ENCODE measurements at places on chromosomes 11 and 22.

DNA sequence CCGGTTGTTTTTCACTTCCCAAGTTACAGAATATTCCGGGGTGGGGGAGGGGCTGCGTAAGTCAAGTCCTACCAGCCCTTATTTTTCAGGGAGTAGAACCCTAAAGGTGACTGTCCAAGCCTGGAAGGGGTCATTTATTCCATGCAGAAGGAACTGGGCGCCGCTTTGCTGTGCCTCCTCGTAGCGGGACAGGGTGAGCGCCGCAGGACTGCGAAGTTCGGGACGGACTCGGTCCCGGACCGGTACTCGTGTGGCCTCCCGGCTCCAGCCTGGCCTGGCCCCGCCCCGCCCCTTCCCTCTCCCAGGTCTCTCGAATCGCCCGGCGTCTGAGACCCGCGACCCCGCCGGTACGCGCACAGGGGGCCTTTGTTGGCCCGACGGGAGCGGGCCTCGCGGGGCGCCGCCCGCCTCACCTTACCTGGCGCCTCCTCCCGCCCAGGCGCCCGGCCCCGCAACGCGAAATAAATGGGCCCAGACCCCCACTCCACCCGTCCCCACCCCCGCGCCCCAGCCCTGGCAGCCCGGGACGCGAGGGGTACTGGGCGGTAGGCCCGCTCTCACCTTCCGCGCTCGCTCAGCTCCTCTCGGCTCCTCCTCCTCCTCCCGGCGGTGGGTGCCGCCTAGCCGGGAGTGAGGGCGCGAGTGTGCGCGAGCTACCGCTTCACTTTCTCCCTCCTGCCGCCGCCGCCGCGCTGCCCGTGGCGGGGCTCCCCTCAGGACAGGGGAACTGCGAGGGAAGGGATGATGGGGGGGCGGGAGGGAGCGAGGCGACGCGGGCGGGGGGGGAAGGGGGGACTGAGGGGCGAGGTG lies 698 bp downstream of the PAK1 start:
- peak; percentile 15 for DNase-seq

- peak; percentile 72 for DNase-seq
These were observed 437.4 kb downstream of the MIAT start for GRCh38 chr22:27094633-27095308.

GRCh38 chr22:30178181-30179126 lies 68.1 kb downstream of the LIF start:
- DNase-seq = peak; percentile 51

GRCh38 chr11:88312628-88313027 lies 24.9 kb downstream of the CTSC start:
- DNase-seq = peak; percentile 38

DNA sequence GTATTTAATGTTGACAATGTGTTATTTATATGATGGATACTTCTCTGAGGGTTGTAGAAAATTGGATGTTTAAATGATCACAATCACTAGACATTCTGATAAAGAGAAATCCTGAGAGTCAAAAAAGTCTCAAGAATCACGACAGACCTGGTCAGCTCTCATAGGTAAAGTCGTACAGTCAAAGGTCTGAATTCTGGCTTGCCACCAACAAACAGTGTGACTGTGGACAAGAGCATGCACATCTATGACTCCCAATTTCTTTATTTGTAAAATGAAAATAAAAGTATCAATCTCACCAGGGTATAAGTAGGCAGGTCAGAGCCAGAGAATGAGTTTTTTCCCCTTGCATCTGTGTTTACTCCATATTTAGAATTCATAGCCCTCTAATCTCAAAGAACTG lies 556.7 kb downstream of the FAM181B start:
- DNase-seq = no peak

DNA sequence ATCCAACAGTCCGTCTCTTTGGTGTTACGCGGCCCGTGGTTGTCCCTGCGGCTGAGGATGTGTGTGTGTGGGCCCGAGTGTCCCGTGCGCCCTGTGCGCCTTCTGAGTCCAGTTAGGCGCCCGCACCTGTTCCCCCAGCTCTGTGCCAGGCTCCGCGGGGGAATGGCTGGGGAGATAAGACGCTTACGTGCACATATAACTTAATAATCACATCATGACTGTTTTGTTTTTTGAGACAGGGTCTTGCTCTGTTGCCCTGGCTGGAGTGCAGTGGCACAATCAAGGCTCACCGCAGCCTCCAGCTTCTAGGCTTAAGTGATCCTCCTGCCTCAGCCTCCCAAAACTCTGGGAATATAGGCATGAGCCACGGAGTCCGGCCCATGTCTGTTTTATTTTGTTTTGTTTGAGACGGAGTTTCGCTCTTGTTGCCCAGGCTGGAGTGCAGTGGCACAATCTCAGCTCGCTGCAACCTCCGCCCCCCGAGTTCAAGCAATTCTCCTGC lies 817 bp downstream of the ARL2 start:
- no peak for DNase-seq

DNA sequence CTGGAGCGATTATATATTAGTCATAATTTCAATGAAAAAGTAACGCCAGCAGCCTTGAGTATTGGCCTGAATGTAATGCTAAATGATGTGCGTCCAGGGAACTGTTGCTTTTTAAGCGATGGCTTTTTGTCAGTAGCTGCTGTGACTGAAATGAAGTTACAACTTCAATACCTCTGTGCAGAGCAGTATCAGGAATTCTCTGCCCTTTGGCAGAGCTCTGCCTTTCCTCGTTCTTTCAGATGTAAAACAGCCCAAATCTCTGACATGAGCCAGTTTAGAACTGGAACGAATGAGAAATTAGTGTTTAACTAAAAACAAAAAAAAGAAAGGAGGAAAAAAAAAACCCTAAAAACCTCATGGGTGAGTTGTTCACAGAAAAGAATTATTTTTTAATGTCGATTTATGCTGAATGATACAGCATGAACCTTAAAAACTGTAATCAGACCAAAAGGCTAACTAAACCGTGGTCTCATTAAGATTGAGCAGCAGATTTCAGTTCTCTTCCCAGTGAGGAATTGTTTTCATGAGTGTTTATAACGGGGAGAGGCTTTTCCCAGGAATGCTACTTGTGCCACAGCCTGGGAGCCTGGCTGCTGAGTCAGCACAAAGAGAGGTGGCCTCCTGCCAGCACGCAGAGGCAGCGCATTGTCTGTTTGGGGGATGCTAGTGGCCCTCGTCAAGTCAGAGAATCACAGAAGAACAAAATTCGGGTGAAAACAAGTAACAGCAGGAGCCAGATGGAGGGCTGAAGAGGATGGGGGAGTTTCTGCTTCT lies 146.2 kb upstream of the RASSF10 start:
- DNase-seq = peak; percentile 83

DNA sequence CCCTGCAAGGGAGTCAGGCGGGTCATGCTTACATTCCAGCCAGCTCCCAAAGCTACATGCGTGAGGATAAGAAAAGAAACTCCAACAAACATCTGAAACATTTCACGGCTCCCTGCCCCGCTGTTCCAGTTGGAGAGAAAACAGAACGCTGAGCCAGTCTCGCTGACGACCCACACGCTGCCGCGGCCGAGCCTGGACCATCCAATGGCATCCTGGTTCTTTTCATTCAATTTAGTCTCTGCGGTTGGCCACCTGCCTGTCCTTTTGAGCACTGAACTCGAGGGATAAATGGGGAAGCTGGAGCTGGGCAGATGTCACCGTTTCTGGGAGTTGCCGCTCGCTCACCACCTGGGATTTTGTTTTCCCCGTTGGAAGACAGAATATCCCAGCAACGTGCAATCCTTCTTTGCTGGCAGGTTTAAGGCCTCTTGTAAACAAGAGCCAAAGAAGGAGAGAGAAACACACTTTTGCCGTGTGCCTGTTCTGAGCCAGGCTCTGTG lies 45.3 kb upstream of the SHISAL1 start:
- DNase-seq = peak; percentile 30

GRCh38 chr11:82890936-82891335 lies 9.3 kb downstream of the PRCP start:
- no peak for DNase-seq

DNA sequence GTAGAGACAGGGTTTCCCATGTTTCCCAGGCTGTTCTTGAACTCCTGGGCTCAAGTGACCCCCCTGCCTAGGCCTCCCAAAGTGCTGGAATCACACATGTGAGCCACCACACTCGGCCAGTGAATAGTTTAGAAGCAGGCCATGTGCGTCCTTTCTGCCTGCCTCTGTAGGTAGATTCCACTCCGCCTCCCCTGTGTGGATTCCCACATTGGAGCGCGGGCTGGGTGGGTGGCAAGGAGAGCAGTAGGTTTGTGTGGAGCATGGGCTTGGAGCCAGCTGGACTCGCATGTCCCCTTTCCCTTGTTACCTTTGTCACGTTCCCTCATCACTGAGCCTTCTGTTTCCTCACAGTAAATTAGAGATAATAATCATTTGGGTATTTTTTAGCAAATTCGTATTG lies 21.7 kb downstream of the PPFIA1 start:
- no peak for DNase-seq

- no peak for DNase-seq
These were observed 5.8 kb upstream of the KDM2A start for GRCh38 chr11:67113231-67113721.

GRCh38 chr11:84384731-84385130 lies 1098.6 kb upstream of the CCDC90B start:
- DNase-seq = peak; percentile 44

DNA sequence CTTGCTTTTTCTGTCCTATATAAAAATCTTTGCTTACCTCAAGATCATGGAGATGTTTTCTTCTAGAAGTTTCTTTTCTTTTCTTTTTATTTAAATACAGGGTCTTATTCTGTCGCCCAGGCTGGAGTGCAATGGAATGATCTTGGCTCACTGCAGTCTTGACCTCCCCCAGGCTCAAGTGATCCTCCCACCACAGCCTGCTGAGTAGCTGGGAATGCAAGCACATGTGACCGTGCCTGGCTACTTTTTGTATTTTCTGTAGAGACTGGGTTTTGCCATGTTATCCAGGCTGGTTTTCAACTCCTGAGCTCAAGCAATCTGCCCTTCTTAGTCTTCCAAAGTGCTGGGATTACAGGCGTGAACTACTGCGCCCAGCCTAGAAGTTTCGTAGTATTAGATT lies 45.3 kb downstream of the USP35 start:
- DNase-seq = no peak

DNA sequence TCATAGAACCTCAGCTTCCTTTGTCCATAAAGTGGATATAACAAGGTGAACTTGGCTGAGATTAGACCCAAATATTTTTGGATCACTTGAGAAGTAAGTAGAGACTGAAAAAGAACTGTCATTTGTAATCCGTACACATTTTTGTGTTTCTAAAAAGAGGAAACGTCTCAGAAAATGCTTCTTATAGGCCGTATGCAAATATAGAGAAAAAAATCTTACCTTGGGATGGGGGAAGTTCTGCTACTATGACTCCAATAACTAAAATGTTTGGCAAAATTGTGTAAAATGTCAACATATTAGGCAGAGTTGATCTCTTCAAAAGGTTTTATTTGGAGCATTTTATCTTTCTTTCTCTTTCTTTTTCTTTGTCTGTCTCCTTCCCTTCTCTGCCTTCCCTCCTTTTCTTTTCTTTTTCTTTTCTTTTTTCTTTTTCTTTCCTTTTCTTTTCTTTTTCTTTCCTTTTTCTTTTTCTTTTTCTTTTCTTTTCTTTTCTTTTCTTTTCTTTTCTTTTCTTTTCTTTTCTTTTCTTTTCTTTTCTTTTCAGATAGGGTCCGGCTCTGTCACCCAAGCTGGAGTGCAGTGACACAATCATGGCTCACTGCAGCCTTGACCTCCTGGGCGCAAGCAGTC lies 48.2 kb downstream of the ADM start:
- DNase-seq = no peak

- no peak for DNase-seq
These were observed 72.5 kb downstream of the KCNC1 start for GRCh38 chr11:17807034-17807433.

DNA sequence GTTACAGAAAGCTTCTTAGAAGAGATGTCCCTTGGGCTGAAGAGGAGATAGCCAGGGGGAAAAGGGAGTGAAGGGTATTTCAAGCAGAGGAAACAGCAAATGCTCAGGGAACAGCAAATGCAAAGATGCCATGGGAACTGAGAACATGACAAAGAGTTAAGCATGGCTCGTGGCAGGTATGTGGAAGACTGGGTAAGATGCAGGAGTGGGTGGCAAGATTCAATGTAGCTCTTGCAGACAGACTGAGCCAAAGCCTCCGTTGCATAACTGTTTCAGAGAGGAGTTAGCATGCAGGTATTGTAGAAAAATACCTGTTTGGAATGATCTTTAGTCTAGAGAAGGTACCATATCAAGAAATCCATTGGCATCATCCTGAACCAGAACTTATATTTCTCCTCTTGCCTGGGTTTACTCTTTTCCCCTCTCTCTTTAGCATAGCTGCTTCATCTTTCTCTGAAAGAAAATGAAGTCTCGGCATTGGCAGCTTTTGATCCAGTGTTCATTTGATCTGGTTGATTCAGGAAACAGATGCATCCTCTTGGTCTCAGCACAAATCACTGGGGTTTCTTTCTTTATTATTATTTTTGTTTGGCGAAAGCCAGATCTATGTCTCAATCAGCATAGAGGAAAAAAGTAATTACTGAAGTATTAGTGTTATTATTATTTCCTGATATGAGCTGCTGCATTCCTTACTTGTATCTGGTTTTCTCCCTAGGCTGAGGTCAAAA lies 41.7 kb upstream of the NUP160 start:
- no peak for DNase-seq

DNA sequence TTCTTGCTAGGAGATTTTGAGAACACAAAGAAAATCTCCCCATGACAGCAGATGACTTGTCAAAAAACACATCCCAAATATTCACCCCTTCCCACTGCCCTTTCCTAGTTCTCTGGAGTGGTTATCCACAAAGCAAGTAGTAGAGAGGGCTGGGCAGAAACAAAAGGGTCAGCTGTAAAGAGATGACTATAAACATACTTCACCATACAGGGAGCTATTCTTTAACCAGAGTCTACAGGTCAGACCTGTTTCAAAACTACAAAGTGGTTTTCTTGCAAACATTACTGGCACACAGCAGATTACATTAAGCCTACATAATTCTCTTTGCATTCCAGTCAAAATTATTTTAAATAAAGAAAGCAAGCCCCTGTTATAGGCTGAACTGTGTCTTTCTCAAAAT lies 47.7 kb upstream of the NFRKB start:
- no peak for DNase-seq

GRCh38 chr22:23306438-23306921 lies 126.2 kb downstream of the BCR start:
- DNase-seq = no peak

DNA sequence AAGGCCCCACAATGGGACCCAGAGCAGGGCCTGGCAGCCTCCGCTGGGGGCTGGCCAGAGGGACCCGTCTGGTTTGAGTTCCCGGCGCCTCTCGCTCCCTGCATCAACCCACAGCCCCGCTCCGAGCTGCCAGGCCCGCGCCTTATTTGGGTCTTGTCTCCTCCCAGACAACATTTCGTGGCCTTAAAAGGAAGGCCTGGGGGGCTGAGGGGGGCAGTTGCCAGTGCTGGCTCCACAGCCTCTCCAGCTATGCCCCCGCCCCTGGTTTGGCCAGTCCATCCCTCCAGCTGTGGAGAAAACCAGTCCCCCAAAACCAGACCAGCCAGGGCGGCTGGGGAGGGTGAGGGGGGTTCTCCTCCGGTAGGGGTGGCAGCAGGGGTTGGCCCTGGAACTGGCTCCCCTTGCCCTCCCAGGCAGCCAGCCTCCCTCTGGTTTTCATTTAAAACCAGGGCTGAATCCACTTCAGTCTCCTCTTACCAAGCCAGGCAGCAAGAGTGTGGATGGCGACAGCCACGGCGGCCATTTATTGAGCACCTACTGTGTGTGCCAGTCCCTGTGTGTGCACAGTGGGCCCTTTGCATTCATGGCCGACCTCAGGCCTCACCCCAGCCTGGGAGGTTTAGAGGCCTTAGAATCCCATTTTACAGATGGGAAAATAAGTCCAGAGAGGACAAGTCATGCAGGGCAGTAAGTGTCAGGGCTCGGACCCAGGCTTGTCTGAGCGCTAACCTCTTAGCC lies 18.6 kb downstream of the EMID1 start:
- peak; percentile 44 for DNase-seq
